Hippocampal formation (tissue), 2 donors: ENCODE measurements at places on chromosomes 5 and 9.

- DNase-seq, result no peak
Observed at GRCh38 chr9:10045598-10045997, 567.2 kb downstream of the PTPRD start.

GRCh38 chr5:96597438-96598020 lies 64.6 kb upstream of the CAST start:
- DNase-seq, result no peak

DNA sequence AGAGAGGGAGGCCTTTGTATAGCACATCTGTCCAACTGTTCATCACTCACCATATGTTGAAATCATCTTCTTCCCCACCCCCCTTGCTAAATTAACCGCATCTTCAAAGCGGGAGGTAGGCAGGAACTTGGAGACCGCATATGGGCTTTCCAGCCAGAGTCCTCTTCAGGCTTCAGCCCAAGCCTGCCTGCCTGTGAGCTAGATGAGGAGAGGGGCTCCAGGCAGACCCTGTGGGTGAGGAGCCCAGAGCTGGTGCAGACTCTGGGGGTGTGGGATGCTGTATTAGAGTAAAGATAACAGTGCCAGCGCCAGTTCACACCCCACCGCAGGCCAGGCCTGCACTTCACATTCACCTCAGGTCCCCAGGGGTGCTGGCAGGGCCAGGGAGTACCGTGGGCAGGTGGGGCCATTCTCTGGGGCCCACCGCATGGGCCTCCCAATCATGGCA lies 16.2 kb downstream of the PRRC2B start:
- DNase-seq, result no peak

DNA sequence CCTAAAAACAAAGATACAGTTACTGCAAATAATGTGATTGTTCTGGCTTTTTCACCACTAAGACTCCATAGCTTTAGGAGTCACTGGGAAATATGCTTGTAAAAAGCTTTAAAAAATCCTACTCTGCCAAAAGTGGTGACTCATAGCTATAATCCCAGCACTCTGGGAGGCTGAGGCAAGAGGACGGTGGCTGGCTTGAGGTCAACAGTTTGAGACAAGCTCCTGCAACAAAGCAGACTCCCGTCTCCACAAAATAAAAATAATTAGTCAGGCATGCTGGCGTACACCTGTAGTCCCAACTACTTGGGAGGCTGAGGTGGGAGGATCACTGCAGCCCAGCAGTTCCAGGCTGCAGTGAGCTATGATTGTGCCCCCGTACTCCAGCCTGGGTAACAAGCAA lies 406.4 kb downstream of the HTR1A start:
- DNase-seq, result no peak

DNA sequence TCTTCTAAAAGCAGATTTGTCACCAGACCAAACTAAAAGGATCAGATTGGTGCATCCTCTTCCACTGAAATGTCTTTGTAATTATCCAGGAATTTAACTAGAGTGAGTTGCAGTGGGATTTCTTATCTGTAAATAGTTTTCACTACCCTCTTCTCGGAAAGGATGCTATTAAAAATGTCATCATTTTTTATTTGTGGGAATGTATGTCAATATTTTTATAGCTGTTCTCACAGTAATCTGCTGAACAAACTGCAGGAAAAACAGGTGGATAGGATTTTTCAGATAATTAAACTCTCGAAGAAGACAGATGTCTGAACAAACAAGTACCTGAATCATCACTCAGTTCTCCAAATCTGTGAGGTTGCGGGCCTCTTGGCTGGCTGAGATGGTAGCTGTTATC lies 62.7 kb downstream of the RAB14 start:
- no peak for DNase-seq
